SJSA1 (cell line): ENCODE measurements at places on chromosomes 1 and 21.

DNA sequence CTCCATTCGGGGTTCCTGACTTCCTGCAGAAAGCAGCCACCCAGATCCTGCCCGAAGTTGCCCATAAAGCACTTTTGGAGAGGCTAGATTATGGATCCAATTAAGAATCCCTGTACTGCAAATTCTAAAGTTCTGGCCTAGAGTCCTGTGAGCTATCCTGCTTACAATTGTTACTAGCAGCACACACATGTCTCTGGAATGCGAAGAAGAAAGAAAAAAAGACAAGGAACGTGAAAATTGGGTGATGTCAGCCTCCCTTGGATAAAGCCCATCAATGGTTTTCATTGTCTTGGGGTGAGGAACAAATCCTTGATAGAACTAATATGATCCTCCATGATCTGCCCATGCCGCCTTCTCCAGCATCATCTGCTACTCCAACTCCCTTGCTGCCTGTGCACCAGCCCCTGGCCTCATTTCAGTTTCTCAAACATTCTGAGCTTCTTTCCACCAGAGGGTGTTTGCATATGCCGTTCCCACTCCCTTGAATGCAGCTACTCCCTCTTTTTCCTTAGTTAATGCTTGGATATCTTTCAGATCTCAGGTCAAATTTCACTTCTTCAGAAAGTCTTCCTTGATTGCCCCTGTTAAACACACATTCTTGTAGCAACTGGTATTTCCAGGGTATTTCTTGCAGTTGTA lies 94.0 kb downstream of the ST6GALNAC5 start:
- H3K27me3 ChIP-seq = no peaks in the 10 kb centered on the region
- no peak overlapping the region for H3K27ac ChIP-seq
- no peak overlapping the region for H3K4me3 ChIP-seq
- peak; percentile 41 for DNase-seq
- no peaks in the 10 kb centered on the region for H3K36me3 ChIP-seq

- H3K27ac ChIP-seq = no peak overlapping the region
- DNase-seq = no peak
- H3K4me1 ChIP-seq = peaks cover 39% of the 10 kb centered on the region
- H3K36me3 ChIP-seq = peaks cover 17% of the 10 kb centered on the region
- H3K4me3 ChIP-seq = no peak overlapping the region
- no peaks in the 10 kb centered on the region for H3K27me3 ChIP-seq
These were observed 249.6 kb downstream of the PTPRC start for GRCh38 chr1:198888379-198888943.

DNA sequence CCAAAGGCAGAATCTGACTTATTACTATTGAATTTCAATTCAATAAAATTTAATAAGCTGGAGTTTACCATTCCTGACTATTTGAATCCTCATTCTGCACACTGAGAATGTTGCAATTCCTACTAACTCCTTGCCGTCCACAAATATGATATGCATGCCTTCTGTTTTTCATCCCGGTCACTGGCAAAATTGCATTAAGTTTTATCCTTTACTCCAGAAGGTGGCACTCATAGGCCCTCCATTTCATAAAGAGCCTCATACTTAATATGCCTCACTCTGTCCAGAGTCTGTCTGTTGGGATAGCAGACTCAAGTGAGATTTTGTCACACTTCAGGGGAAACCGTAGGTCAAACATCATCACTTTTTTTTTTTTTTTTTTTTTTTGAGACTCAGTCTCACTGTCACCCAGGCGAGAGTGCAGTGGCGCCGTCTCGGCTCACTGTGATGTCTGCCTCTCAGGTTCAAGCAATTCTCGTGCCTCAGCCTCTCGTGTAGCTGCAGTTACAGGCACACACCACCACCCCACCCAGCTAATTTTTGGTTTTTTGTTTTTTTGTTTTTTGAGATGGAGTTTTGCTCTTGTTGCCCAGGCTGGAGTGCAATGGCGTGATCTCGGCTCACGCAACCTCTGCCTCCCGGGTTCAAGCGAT lies 27.3 kb downstream of the F11R start:
- no peaks in the 10 kb centered on the region for H3K27me3 ChIP-seq
- H3K36me3 ChIP-seq = no peaks in the 10 kb centered on the region
- H3K4me3 ChIP-seq = no peak overlapping the region
- H3K27ac ChIP-seq = no peak overlapping the region
- peaks cover 25% of the 10 kb centered on the region for H3K4me1 ChIP-seq

DNA sequence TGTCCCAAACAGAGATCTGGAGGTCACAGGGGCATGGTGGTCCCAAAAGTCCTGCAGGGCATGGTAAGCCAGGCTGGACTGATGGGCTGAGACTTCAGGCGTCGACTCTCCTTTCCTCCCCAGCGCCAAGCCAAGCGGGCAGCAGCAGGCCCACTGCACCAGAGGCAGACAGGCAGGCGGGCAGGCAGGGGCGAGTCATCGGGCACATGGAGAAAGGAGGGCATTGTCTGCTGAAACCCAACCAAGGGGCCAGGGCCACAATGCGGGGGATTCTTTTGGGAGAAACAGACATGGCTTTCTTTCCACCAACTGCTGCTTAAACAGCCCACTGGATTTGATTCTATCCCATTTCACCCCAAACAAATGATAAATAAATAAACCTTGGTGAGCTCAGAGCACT lies 46.2 kb downstream of the TRABD2B start:
- H3K4me1 ChIP-seq = 0 out of 2 replicates have a peak, but pooled peaks cover 2% of the 10 kb centered on the region
- H3K4me3 ChIP-seq = no peak overlapping the region
- H3K36me3 ChIP-seq = no peaks in the 10 kb centered on the region
- H3K27me3 ChIP-seq = no peaks in the 10 kb centered on the region

DNA sequence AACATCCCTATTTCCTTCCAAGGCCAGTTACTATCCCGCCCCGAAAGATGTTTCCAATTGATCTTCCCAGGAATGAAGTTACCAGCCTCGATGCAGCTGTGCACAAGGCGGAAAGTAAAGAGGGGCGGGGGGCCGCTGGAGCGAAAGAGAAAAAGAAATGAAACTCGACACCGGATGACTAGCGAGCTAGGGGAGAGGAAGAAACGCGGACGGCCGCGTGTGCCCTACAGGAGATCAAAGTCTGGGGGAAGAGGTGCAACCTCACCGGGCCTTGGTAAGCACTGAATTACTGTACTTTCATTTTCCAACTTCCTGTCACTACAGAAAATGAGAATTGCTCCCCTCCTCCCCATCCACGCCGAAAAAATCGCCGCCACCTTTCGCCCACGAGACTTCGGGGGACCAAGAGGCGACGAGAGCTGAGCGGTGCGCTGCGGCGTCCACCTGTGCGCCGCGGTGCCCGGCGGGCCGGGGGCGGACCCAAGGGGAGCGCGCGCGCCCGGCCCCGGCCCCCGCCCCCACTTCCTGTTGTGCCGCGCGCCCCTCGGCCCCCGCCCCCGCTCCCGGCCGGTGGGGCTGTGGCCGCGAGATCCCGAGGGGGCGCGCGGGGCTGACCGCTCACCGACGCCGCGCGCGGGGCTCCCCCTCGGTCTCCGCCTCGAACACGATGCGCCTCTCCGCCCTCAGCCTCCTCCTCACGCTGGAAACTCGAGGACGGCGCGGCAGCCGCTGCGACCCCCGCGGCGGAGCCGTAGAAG lies 622 bp downstream of the ELK4 start:
- peaks cover 7% of the 10 kb centered on the region for H3K36me3 ChIP-seq
- no peaks in the 10 kb centered on the region for H3K27me3 ChIP-seq
- peaks cover 16% of the 10 kb centered on the region for H3K4me1 ChIP-seq
- peak; percentile 61 for DNase-seq
- H3K27ac ChIP-seq = peak overlapping the region; percentile 92
- peak overlapping the region; percentile 94 for H3K4me3 ChIP-seq

- no peaks in the 10 kb centered on the region for H3K36me3 ChIP-seq
- no peaks in the 10 kb centered on the region for H3K27me3 ChIP-seq
- H3K27ac ChIP-seq = no peak overlapping the region
- H3K4me1 ChIP-seq = no peaks in the 10 kb centered on the region
- no peak overlapping the region for H3K4me3 ChIP-seq
These were observed 3879.7 kb downstream of the SRGAP2C start for GRCh38 chr1:125064481-125064880.

GRCh38 chr1:226863446-226863845 lies 7.0 kb upstream of the PSEN2 start:
- H3K27me3 ChIP-seq = no peaks in the 10 kb centered on the region
- H3K27ac ChIP-seq = no peak overlapping the region
- H3K4me1 ChIP-seq = peaks cover 16% of the 10 kb centered on the region
- H3K4me3 ChIP-seq = no peak overlapping the region

GRCh38 chr1:248913933-248914332 lies 7.9 kb downstream of the PGBD2 start:
- H3K36me3 ChIP-seq = peaks cover 22% of the 10 kb centered on the region
- H3K4me1 ChIP-seq = no peaks in the 10 kb centered on the region
- no peak overlapping the region for H3K27ac ChIP-seq

DNA sequence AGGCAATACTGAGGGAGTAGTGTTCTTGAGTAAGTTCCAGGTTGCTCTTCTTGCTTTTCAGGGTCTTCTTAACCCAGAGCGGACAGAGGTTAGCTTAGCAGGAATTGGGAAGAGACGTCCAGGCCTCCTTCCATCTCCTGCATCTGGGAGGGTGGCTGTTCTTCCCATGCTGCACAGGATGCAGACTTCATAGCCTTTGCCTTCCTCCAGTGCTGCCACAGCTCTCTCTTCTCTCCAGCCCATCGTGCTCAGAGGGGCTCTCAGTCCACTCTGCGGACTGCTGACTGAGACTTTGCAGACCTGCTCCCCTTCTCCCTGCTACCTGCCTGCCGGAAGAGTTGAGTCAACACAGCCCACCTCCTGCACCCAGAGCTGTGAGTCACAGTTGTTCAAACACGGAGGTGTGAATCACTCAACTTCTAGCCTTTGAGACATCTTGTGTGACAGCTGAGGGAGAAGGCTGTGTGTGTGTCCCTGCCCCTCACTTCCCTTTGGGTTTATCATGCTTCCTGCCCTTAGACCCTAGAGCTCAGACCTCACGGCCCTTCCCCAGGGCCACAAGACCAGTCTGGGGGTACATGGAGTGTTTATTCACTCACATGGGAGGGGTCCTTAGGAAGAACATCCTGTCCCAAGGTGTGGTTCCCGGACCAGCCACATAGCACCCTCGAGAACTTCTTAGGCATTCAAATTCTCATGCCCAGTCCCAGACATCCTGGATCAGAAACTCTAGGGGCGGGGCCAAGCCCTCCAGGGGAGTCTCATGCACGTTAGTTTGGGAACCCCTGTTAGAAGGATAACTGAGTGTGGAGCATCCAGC lies 158.3 kb upstream of the CACNA1E start:
- no peak overlapping the region for H3K4me3 ChIP-seq
- peaks cover 12% of the 10 kb centered on the region for H3K27me3 ChIP-seq
- no peaks in the 10 kb centered on the region for H3K36me3 ChIP-seq
- peak; percentile 15 for DNase-seq
- H3K27ac ChIP-seq = no peak overlapping the region

- H3K27me3 ChIP-seq = no peaks in the 10 kb centered on the region
- peaks cover 51% of the 10 kb centered on the region for H3K4me1 ChIP-seq
- DNase-seq = no peak
- no peaks in the 10 kb centered on the region; the same call in 1 of the 2 replicates for H3K36me3 ChIP-seq
These were observed 2.0 kb downstream of the QSOX1 start for GRCh38 chr1:180156631-180157091.

GRCh38 chr1:230204842-230205241 lies 137.8 kb downstream of the GALNT2 start:
- no peak overlapping the region for H3K4me3 ChIP-seq
- H3K27ac ChIP-seq = no peak overlapping the region
- H3K36me3 ChIP-seq = peaks cover 13% of the 10 kb centered on the region
- no peaks in the 10 kb centered on the region for H3K27me3 ChIP-seq

- H3K4me3 ChIP-seq = no peak overlapping the region
- no peaks in the 10 kb centered on the region for H3K36me3 ChIP-seq
- no peaks in the 10 kb centered on the region for H3K27me3 ChIP-seq
- DNase-seq = no peak
- H3K27ac ChIP-seq = no peak overlapping the region
These were observed 27.8 kb upstream of the TNFSF4 start for GRCh38 chr1:173234899-173235298.

- no peaks in the 10 kb centered on the region for H3K27me3 ChIP-seq
- DNase-seq = peak; percentile 70
- H3K27ac ChIP-seq = no peak overlapping the region
- H3K4me1 ChIP-seq = peaks cover 29% of the 10 kb centered on the region
- no peaks in the 10 kb centered on the region for H3K36me3 ChIP-seq
These were observed 97.4 kb upstream of the KRTAP19-8 start for GRCh38 chr21:31135531-31136184.

- H3K36me3 ChIP-seq = no peaks in the 10 kb centered on the region
- DNase-seq = no peak
- no peak overlapping the region for H3K4me3 ChIP-seq
- no peak overlapping the region for H3K27ac ChIP-seq
These were observed 35.4 kb downstream of the TNFRSF9 start for GRCh38 chr1:7905262-7905661.

DNA sequence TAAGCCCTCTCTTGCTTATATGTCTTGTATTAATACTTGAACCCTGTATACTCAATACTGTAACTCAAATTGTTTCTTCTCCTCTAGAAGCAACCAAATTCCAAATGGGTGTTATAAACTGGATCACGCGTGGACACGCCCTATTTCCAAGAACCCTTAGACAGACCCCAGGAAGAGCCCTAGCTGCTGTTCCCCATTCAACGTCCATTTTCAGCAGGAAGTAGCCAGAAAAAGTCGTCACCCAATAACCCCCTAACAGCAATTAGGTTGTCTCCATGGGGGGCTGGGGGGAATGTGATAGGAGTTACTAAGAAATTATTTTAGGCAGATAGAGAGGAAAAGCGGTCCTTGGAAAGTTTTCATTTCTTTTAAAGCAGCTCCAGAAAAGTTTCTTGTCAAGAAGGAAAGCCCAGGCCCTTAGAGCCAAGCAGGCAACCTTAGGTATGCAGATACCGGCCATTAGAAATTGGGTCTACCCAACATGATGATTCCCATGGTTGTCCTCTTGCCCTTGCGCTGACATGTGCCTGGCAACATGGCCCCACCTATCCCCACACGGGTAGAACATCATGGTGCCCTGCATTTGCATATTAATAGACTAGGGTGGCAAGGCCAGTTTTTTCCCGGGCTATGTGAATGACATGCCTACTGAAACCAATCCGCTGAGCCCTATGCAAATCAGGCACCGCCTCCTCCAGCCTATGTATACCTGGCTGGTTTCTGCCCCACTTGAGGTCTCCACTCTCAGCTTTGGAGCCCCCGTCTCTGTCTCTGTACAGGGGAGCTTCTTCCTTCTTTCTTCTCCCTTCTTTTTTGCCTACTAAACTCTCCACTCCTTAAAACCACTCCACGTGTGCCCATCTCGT lies 4.0 kb upstream of the CD46 start:
- H3K27me3 ChIP-seq = no peaks in the 10 kb centered on the region
- no peak for DNase-seq
- no peak overlapping the region for H3K27ac ChIP-seq
- H3K4me3 ChIP-seq = no peak overlapping the region

DNA sequence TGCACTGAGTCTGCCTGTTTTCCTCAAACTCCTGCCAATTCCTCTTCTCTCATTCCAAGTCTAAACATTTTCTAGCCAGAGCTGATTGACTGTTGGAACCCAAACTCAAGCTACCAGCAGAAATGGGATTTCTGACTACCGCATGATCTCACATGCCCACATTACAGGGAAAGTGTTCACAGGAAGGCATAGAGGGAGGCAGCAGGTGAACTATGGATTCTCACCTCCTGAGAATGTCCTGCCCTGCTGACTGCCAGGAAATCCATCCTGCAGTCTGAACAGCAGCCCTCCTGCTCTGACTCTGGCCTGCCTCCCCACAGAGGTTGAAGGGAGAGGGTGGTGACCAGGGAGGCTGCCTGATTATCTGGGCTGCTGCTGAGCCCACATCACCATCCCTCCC lies 22.5 kb downstream of the IQGAP3 start:
- H3K27ac ChIP-seq = no peak overlapping the region
- no peak for DNase-seq
